CD4-positive, alpha-beta T cell treated with Interleukin-21 for 1 hour (primary cell): ENCODE measurements at places on chromosomes 3 and 15.

DNA sequence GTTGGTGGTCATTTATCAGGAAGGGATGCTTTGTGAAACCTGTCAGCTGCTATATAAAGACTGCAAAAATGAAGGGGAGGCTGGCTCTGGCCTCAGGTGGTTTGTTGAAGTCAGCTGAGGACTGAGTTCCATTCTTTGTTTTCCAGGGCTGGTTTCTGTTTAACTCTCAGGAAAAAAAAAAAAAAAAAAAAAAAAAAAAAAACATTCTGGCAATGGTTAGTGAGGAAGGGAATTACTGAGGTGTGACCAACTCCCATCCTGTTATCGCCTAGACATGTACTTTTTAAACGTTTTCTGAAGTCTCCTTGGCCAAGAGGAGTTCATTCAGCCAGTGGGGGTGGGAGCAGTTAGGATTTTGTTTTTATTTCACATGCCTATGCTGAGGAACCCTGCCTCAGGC is 316.3 kb downstream of the OXSM start:
- DNase-seq = no peak

- DNase-seq = no peak
These were observed 62.0 kb upstream of the ST3GAL6 start for GRCh38 chr3:98701071-98701675.

DNA sequence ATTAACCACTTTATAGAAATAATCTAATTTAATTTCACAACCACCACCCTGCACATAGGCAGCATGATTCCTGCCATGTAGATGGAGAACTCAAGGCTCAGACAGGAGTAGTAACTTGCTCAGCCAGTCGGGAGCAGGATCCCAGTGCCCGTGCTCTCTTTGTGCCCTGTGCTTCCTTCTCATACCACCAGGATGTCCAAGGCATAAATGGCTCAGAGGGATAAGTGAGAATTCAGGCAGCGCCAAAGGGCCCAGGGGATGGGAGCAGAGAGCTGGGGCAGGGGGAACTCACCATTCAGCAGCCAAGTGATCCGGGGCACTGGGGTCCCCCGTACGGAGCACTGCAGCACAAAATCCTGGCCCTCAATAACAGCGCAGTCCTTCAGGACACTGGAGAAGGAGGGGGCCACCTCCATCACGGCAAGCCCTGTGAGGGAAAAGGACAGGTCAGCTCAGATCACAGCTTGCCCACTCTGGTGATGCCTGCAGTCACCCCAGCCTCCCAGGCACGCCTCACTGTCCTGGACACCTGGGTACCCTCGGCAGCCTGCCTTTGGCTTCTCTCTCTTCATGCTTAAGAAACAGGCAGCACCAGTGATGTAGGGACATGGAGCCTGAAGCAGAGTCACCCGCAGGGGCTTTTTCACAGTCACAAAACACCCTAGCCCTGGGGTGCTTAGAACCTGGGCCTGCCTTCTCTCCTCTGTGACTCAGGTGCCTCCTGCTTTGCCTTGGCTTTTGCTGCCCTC is 141.0 kb upstream of the HACD2 start:
- no peak for DNase-seq

GRCh38 chr15:74201710-74202420 is 722 bp downstream of the STRA6 start:
- DNase-seq = no peak
